Mesenteric fat pad (tissue), 1 donor: ENCODE measurements at places on chromosomes 6 and 20. TPM values are rescaled to one million over a fixed set of nuclear protein-coding genes. Genes with fewer than 3 reads are reported as not detected.

GRCh38 chr20:31568041-31568731 is 36.9 kb upstream of the ID1 start:
- no peak for DNase-seq

DNA sequence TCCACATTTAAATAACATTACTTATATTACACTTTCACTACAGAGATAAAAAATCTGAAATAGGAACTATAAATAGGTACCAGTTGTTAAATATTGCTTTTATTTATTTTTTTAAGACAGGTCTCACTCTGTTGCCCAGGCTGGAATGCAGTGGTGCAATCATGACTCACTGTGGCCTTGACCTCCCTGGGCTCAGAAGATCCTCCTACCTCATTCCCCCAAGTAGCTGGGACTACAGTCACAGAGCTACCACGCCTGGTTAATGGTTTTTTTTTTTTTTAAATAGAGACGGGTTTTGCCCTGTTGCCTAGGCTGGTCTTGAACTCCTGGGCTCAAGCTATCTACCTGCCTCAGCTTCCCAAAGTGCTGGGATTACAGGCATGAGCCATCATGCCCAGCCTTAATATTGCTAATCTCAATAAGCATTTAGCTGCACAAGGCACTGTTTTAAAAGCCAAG is 17.3 kb downstream of the EEF1E1 start:
- DNase-seq, result no peak

DNA sequence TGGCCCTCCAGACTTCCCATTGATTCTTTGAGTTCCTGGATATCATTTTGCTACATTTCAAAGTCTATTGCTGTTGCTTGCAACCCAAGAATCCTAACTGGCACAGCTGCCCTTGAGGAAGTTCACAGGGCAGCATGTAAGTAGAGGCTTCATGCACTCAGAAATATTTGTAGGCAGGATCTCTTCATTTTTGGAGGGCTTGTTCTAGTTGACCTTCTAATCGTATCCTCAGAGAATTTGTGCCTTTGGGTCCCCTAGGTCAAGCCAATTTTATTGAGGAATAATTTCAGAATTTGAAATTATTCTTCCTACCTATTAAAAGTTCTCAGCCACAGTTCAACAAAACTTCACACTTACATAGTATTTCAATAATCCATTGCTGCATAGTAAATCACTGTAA is 5.6 kb upstream of the NCOA3 start:
- no peak for DNase-seq

DNA sequence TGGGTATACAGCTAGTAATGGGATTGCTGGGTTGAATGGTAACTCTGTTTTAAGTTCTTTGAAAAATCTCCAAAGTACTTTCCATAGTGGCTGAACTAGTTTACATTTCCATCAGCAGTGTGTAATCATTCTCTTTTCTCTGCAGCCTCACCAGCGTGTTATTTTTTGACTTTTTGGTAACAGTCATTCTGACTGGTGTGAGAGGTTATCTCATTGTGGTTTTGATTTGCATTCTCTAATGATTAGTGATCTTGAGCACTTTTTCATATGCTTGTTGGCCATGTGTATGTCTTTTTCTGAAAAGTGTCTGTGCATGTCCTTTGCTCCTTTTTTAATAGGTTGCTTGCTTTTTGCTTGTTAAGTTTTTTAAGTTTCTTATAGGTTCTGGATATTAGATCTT is 194.2 kb upstream of the PHACTR1 start:
- no peak for DNase-seq

Gene TMEM242
- total RNA-seq, result 9.6 TPM

Gene VWA7
- 0.77 TPM for total RNA-seq

- no peak for DNase-seq
Measured at GRCh38 chr6:37546141-37546871, 46.6 kb upstream of the CCDC167 start.

Gene OPN5
- not detected for total RNA-seq

DNA sequence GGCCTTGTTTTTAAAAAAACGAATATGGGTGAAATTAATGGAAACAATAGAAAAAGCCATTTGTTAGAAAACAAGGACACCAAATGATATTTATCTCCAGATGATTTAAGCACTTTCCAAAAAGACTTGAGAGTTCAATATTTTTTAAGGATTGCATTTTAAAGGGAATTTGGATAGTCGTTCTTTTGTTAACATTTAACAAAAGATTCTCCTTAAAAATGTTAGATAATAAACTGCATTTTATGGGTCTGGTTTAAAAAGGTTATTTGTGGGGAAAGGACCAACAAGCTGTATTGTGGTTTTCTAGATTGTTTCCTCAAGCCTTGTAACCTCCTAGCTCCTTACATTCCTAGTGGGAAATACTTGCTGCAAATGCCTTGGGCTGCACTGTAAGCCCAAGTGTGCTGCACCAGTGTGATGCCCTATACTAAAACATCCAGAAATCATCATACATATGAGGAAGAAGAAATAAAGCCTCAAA is 1.5 kb upstream of the PHIP start:
- DNase-seq, result no peak
